ENCODE measurements at places on chromosomes 5 and 9.

DNA sequence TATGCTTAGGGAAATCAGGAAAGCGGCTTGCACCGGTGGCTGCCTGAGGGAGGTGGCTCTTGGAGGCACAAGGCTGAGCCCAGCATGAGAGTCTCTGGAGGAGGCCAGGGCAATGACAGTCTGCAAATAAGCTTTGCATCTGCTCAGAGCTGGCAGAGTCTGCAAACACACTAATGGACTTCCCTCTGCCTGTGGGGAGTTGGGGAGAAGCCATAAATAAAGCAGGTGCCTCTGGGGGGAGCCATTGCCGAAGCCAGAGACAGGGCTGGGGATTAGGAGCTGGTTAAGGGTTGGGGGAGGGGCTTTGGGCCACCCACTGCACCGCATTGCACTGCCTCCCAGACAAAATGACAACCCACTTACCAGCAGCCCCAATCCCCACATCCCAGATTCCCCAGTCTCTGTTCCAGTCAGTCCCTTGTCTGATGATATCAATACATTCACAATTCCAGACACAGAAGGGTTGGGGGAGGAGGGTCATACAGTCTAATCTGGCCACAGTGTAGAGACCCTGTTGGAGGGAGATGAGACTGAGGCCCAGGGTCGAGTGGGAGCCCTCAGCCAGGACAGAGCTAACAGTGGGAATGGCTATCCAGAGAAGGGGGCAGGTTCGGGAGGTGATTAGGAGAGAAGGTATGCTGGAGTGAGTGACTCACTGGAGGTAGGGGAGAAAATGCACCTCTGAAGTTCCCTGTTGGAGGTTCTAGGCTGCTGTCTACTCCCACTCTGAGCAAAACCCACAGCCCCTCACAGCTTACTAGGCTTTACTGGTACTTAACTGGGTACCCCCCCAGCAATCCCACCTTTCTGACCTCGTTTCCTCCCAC lies 53.7 kb downstream of the PAX5 start:
- no peak for DNase-seq

DNA sequence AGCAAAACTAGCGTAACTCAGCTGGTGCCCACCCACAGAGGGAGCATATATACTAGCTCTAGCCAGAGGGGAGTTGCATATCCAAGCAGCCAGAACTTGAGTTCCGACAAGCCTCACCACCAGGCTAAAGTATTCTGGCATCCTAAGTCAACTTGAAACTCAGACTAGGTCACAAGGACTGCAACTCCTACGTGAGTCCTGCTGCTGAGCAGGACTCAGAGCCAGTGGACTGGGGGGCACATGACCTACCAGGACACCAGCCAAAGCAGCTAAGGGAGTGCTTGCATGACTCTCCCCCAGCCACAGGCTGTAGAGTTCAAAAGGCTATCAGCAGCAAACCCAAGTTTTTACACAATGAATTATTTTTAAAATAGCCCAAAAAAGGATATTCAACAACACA lies 26.1 kb downstream of the SPDL1 start:
- DNase-seq = no peak

DNA sequence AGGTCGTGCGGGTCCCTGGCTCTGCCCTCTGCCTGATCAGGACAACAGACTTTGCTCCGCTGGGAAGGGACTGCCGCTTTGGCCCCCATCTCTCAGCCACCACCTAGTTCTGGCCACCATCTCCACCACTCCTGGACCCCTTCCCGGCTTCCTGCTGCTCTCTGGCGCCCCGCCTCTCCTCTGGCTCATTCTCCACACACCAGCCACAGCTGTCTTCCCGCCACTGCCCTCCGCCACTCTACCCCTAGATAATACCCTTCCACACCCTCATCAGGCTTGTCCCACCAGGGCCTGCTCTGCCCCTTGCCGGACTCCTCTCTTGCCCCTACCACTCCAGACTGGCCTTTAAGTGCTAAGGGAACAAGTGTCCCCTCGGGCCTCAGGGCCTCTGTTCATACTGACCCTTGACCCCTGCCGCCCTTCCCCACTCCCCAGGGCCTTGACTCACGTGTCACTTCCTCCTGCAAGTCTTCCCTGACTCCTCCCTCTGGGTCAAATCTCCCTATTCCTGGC lies 3.0 kb upstream of the CDX1 start:
- no peak for DNase-seq

DNA sequence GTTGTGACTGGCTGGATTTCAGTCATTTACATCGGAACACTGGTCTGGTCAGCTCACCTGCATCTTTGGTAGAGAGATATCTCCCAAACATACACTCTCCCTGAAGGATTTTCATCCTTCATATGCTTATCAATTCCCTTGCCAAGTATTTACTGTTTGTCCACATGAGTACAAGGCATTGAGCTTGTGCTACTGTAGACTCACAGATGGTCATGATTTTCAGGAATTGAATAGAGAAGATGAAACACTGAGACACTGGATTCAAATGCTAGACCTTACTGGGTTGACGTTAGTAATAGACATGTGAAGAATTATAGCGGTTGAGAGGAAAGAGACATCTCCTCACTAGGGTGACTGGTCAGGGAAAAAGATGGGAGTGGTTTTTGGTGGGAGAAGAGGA lies 62.9 kb upstream of the ABL1 start:
- DNase-seq = no peak

DNA sequence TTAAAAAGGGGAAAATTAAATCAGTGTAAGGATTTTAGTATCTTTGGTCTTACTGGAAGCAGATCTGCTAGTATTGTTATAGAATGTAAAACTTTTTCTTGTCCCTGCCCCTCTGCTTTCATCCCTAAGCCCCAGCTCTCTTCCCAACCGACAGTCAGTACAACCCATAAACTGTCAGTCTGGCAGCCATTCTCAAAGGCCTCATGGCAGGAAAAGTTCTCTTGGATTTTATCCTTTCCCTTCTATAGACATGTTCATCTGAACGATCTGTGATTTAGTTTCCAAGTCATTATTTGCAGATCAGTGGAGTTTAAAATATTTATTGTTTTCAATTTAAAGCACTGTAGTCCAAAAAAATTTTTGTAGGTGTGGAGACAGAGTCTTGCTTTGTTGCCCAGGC lies 39.2 kb downstream of the ARRDC3 start:
- DNase-seq = no peak

DNA sequence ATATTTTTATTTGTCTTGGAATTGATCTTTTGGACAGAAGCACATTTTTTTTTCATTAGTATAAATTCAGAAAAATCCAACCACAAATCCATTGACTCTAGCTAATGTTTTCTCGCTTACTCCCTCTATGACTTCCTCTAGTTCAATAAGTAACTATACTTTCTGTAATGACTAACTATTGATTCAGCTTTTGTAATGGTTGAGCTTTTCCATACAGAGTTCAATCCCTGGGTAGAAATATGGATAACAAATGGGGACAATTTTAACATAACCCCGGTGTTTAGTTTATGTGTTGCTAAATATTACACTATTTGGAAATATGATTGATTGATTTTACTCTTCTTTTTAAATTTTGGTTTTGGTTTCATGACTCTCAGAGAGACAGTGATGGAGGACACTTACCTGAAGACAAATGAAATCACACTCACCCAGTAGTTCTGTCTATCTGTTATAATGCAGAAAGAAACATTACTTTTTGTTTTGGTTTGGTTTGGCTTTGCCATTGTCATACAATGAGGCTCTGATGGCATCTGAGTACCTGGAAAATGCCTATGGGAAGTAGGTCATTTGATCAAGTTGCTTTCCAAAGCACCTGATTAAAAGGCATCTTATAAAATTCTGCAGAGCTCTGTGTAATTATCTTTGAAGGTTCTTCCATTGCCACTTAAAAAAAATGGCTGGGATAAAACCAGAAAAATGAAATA lies 309.7 kb upstream of the MPDZ start:
- no peak for DNase-seq

DNA sequence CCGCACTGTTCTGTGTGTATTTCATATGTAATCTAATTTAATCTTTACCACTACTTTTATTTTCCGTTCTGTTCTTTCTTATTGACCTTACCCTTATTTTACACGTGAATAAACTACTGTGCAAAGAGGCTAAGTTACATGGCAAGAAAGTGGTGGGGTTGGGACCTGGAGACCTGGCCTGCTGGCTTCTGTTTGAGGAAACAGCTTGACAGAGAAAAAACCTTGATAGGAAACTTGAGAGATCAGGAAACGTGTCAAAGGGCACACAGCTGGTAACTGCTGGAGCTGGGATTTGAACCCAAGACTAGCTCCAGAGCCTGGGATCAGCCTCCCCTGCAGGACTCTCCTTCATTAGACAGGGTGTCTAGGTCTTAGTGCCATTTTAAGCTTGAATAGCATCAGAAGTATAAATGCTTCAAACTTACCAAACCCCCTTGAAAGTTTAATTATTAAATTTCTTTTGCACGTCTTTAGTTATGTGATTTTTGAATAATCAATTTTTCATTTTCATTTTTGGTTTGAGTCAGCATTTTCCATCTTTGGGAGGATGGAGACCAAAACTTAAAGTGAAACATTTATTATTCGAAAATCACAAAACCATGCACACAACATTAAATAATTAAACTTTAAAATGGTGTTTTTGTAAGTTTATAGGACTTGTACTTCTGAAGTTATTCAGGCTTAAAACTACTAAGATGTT lies 129.5 kb downstream of the RGS3 start:
- DNase-seq = no peak

DNA sequence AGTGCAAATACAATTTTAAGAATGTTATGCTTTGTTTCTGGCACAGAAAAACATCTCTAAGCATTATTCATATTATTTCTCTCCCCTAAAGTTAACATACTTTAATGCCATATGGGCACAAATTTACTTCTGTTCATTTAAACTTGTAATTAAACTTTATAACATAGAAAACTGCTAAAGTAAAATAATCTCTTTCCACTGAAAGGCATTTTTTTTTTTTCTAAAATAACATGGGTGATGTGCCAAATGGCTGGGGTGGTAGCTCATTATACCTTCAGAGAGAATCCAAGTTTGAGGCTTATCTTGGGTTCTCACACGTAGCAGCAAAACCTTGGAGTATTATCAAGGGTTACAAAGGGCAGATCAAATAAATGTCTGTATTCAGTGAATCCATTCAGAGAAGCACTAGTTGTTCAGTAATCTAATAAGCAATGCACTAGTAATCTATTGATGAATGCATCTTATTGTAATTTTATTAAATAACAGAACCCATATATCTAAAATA lies 257.6 kb upstream of the POU5F2 start:
- no peak for DNase-seq

DNA sequence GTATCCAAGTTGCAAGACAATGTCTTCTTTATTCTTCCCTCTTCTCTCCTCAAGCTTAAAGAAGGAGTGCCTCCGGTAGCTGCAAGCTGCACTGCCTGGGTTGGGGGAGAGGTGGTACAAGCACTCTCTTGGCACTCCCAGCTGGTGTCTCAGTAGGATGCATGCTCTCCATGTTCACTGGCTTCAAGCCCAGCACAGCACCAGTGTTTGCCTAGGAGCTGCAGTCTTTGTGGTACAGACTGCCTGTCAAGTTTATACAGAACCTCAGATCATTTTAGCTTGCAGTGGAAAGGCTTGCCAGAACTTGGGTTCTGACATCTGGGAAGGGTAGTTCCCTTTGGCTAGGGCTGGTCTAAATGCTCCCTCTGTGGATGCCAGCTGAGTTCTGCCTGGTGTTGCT lies 505.6 kb downstream of the MAN2A1 start:
- DNase-seq = no peak

- DNase-seq = no peak
Observed at GRCh38 chr5:76145945-76146344, 62.8 kb downstream of the SV2C start.

DNA sequence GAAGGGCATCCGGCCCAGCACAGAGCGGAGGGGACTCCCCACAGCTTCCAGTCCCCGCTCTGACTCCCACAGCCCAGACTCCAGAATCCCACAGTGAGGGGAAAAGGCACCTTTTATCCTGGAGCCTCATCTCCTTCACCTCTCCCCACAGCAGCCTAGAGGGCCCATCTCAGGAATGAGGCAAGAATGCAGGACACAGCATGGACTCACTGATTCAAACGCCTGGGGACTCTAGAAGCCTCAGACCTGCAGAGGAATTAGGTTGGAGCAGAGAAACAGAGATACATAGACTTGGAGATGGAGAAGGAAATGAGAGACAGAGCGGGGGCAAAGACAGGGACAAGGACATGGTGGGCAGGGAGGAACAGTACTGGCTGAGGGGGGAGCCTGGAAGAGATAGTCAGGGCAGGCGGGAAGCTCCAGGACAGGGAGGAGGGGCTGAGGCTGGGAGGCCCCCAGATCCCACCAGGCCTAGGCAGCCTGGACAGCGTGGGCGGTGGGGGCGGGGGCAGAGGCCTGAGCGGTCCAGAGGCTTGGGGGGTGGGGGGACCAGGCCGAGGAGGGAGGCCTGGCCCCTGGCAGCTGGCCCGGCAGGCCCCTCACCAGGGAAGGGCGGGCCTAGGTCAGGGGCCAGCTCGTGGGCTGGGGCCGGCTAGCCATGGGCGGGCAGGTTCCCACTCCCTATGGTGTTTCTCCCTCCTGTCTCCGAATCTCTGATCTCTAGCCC lies 15.8 kb downstream of the CNTFR start:
- no peak for DNase-seq

GRCh38 chr9:38233343-38233742 lies 159.2 kb upstream of the ALDH1B1 start:
- no peak for DNase-seq

DNA sequence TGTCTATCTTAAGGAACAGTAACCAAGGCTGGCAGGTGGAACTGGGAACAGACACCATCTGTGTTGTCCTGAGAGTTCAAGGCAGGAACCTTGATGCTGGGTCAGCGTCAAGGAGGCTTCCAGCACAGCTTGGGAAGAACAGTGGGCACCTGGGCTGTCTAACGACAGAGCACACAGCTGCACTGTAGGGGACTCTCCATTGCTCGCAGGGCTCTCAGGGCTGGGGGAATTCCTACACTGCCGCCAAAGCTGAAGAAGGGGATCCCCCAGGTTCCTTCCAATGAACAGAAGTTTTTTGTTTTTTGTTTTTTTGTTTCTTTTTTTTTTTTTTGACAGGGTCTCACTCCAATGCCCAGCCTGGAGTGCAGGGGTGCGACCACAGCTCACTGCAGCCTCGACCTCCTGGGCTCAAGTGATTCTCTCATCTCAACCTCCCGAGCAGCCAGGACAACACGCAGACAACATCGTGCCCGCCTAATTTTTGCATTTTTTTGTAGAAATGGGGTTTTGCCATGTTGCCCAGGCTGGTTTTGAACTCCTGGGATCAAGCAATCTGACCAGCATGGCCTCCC lies 81.9 kb downstream of the PTPN3 start:
- DNase-seq = no peak

Data from fibroblast of skin of abdomen (primary cell).